GM12878 (cell line): ENCODE measurements at places on chromosomes 5 and 9. TPM values are rescaled to one million over a fixed set of nuclear protein-coding genes. Genes with fewer than 3 reads are reported as not detected.

CBY3 gene
- not detected in 2 replicates for total RNA-seq

- DNase-seq, result no peak
Measured at GRCh38 chr9:37271679-37272078, 150.8 kb upstream of the GRHPR start.

GRCh38 chr9:87233899-87234455, 263.7 kb upstream of the DAPK1 start:
- no peak for DNase-seq

SFXN1 gene
- 106 and 108 TPM in 2 replicates for total RNA-seq

GRCh38 chr5:154311362-154311761, 120.8 kb downstream of the GALNT10 start:
- DNase-seq, result peak; percentile 25

DNA sequence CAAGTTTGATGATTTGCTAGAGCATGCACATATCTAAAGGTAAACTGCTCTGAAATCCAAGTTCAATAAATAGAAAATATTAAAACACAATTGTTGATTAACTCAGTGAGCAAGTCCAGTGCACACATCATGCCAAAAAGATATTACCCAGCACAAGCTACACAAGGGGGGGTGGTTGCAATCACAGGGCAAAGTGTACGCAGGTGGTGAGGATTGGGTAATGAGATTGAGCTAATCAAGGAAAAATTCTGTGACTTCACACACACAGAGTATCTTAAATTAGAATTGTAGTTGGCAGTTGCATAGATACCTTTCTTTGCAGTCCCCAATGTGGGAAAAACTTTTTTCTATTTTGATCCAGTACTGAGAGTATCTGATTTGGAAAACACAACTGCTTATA, 156.1 kb upstream of the NTRK2 start:
- no peak for DNase-seq
